ENCODE measurements at places on chromosomes 2 and 18. TPM values are rescaled to one million over a fixed set of nuclear protein-coding genes. Genes with fewer than 3 reads are reported as not detected.

Gene HEATR5B
- polyA plus RNA-seq: 33.1 TPM

Gene LRRC30
- polyA plus RNA-seq: not detected

Gene SLC40A1
- 211 TPM for polyA plus RNA-seq

Gene PSMA8
- polyA plus RNA-seq: not detected

Gene GRHL1
- 6.9 TPM for polyA plus RNA-seq

Gene RAB17
- 13.6 TPM for polyA plus RNA-seq

Gene IL1RN
- polyA plus RNA-seq: 0.43 TPM

Gene DNAJC5G
- 0.53 TPM for polyA plus RNA-seq

Gene CXCR4
- 66.3 TPM for polyA plus RNA-seq

Gene COL6A3
- 586 TPM for polyA plus RNA-seq

Gene ABHD1
- polyA plus RNA-seq: 1.0 TPM

Gene LYPD1
- 1.1 TPM for polyA plus RNA-seq

Gene KCNF1
- polyA plus RNA-seq: 1.5 TPM

Gene ANO7
- 2.7 TPM for polyA plus RNA-seq

Gene DSG3
- polyA plus RNA-seq: not detected

Gene GALR1
- 0.10 TPM for polyA plus RNA-seq

Gene UGT1A1
- polyA plus RNA-seq: 0.07 TPM

Gene ST3GAL5
- 81.2 TPM for polyA plus RNA-seq

Gene SULT1C2
- polyA plus RNA-seq: 23.3 TPM

Gene GNAL
- polyA plus RNA-seq: 2.9 TPM

Gene DPYSL5
- polyA plus RNA-seq: 0.27 TPM

Gene AP1S3
- 3.5 TPM for polyA plus RNA-seq

Gene GULP1
- 108 TPM for polyA plus RNA-seq

Gene TOGARAM2
- polyA plus RNA-seq: 1.0 TPM

Gene SMYD1
- polyA plus RNA-seq: 0.06 TPM

Gene ASTL
- 0.13 TPM for polyA plus RNA-seq

Gene CCL20
- 1.4 TPM for polyA plus RNA-seq

Gene NAGK
- 102 TPM for polyA plus RNA-seq

Gene ACMSD
- 1.2 TPM for polyA plus RNA-seq

Gene CXCR2
- 0.34 TPM for polyA plus RNA-seq

Gene ABCA12
- 0.07 TPM for polyA plus RNA-seq

Gene CNDP1
- polyA plus RNA-seq: 0.69 TPM

Gene FNDC4
- polyA plus RNA-seq: 17.1 TPM

Gene BZW1
- polyA plus RNA-seq: 233 TPM

Gene INPP5D
- polyA plus RNA-seq: 12.8 TPM

Data from right lung (tissue), 10 donors.